ENCODE measurements at places on chromosomes 6 and 20.
A peak's percentile ranks its signal among the peaks of the same experiment; 100 is the strongest.

- no peak for DNase-seq
Observed at GRCh38 chr6:154070657-154071056, 31.6 kb downstream of the OPRM1 start.

DNA sequence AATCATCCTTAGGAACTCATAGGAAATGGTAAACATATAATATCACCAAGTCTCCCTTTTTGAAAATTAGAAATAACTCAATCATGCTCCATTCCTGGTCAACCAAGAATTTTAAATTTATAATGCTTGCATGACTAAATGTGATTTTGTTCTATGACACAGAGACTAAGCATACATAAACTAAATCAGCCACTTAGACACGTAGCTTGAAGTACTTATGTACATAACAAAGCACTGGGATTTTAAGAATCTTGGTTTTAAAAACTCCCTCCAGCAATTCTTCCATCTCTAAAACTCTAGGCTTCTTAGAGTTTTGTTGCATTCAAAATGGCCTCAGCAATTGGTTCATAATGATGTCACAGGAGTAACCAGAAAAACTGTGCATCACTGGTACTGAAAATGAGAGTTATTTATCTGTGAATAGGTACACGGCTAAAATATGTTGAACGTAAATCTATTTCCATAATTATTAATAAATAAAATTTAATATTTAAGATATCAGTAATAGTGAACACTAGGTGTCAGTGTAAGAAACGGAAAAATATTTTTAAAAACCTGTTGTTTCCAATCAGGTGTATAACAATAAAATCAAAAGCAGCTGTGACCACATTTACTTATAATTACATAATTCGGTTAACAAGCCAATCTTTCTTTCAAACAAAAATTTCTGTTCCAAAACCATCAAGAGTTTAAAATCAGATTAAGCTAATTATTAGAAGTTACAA, 241.6 kb upstream of the RUNX2 start:
- DNase-seq = no peak

GRCh38 chr6:29564875-29565274, 5.3 kb upstream of the UBD start:
- no peak for DNase-seq

DNA sequence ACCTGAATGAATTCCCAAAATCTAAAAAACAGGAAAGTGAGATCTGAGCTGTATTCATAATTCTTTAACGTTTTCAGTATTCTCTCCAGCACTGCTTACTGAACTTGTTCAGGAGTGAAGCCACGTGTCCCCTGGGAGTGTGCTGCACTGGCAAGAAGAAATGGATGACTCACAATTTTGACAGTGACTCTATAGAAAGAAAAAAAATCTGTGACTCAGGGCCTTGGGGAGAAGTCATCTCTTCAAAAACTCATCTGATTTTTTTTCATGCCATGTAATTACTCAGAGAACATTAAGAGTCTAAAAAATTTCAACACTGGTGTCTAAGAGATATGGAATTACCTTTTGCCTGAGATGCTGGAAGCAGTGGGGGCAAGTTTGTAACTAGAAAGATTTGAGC, 39.7 kb downstream of the ANKEF1 start:
- no peak for DNase-seq

- no peak for DNase-seq
Observed at GRCh38 chr20:54029643-54030042, 40.8 kb downstream of the BCAS1 start.

- DNase-seq = no peak
Observed at GRCh38 chr6:129992881-129993280, 25.5 kb upstream of the L3MBTL3 start.

DNA sequence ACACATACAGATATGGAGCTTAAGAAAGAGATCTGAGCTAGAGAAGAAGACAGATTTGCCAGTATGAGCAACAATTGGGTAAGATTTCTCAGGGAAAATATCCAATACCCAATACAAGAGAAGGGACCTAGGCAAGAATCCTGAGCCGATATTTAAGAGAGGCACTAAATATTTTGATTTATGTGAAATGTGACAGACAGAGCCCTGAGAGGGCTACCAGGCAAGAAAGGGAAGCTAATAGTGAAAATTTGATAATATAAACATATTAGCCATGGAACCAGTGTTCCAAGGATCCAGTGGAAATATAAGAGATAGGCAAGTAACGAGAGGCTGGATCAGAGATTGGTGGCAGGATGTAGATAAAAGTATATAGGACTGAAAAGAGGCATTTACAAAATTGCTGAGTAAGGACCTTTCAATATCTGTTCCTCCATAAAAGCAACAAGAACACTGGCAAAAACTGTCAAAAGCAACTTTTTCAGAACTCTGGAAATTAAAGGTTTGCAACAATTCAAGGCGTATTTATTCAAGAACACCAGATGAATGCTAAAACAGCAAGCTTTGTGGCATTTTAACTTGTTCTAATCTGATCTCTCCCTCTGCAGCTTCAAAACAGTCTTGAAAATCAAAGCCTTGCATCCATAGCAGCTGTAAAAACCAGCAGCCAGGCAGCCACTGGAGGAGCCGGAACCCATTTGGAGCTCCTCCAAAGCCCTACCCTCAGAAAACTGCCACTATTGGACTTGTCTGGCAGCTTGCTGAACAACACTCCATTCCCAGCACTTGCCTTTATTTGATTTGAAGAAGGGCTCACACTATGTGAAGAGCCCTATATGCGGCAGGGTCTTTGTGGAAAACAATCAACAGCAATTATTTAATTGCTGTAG, 58.8 kb downstream of the REV3L start:
- DNase-seq = no peak

DNA sequence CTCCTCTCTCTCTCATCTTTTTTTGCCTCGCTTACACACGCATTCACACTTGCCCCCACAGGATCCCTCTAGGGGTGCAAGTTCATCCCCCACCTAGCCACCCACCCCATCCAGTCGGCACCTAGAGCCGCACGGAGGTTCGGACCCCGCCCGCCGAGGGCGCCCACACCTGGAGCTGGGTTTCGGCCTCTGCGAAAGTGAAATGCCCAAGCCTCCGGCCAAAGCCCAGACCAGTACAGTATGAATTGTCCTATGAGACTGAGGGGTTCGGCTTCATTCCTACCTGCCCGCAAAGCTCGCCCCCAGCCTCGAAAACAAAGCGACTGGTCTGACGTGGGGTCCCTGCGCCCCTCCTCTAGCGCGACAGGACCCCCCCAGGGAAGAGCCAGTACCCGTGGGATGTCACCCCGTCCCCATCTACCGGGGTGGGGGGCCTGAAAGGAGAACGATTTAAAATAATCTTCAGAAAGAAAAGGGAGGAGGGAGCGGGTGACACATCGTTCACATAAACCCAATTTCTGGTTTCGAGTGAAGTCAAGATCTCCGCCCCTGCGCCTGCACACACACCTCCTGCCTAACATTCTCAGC, 1.5 kb downstream of the TFAP2A start:
- DNase-seq = no peak

DNA sequence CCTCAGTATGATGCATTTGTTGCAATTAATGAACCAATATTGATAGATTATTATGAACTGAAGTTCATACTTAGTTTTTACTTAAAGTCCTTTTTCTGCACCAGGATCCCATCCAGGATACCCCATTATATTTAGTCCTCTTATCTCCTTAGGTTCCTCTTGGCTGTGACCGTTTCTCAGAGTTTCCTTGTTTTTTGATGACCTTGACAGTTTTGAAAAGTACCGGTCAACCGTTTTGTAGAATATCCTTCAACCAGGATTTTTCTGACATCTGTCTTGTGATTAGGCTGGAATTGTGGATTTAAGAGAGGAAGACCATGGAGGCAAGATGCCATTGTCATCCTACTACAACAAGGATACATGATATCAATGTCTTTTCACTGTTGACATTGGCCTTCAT, 98.0 kb upstream of the F13A1 start:
- DNase-seq = no peak

GRCh38 chr6:106199998-106200397, 113.9 kb downstream of the PRDM1 start:
- DNase-seq = no peak

GRCh38 chr20:7712661-7713060, 227.6 kb downstream of the HAO1 start:
- DNase-seq = no peak

DNA sequence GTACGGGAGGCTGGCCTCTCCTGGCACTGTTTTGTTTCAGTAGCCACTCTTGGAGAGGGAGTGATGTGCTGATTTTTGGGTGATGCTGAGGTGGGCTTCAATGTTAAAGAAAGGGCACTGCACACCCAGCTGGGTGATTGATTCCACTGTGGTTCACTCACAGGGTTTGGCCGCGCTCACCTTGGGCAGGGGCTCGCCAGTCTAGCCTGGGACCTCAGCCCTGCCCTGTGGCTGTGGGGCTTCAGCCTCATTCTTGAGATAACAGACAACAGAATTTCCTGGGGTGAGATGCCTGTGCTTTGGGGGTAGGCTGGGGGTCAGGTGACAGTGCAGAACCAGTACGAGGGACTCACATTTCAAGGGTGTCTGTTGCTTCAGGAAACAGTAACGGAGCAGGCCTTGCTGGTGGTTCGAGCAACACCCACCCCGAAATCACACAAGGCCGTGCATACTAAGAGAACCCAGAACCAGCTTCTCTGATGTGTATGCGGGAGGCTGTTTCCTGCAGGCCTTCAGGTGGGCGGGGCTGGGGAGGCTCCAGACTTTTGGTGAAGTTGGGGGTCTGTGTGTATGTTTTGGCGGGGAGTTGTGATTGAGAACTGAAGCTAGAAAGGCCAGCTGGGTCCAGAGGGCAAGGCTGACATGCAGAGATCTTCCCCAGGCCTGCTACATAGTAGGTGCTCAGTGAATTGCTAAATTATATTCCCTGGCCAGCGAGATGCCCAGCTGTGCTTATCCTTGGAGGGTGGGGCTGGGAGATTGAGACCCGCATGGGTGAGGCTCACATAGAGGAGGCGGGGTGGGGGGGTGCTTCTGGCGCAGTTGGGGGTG, 154.2 kb upstream of the RNF24 start:
- no peak for DNase-seq

DNA sequence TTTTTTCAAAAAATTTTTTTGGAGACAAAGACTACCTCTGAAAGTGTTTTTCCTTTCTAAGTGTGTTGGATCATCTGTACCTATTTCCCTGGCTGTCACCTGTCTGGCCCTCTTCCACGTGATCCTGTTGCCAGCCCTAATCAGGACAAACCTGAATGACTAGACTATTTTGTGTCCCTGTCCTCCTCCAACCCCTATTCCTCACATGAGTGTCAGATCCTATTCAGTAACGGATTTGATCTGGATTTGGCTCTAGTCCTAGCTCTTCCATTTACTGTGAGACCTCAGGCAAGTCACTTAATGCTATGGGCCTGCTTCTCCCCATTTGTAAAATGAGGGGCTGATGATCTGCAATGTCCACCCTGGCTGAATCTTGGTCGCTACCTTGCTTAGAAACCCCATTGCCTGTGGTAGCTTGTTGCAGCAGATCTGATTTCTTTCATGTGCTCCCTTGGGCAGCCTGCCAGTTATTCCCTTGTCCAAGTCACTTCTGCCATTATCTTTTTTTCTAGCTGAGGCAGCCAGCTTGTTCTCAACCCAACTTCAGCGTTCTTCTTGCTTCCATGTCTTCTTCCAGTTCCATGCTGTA, 4.8 kb downstream of the PHF20 start:
- DNase-seq = no peak

- DNase-seq = no peak
Observed at GRCh38 chr6:148239801-148240460, 102.7 kb upstream of the SASH1 start.

DNA sequence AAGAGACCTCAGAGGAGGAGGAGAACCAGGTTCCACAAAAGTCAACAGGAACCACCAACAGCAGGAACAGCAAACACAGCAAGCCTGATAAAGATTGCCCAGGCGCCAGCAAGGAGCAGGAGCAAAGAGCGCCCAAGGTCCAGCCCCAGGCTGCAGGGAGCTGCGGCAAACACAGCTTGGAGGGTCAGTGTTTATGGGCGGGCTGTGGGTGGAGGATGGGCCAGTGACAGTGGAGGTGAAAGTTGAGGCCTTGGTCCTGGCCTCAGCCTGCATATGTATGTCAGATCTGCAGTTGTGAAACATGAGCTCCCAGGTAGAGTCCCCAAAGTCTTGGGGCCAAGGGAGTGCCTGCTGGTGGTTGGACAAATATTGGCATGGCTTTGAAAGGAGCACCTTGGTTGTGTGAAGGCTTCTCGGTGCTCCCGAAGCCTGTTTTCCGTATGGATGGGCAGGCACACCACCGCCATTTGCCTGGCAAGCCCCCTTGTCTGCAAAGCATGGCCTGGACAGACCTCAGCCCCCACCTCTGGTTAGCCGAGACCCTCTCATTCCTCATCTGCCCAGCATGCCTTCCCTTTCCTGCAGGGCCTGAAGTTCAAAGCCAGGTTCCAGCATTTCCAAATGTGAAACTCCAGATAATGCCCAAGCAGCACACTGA, 2.0 kb upstream of the CAPN11 start:
- no peak for DNase-seq

DNA sequence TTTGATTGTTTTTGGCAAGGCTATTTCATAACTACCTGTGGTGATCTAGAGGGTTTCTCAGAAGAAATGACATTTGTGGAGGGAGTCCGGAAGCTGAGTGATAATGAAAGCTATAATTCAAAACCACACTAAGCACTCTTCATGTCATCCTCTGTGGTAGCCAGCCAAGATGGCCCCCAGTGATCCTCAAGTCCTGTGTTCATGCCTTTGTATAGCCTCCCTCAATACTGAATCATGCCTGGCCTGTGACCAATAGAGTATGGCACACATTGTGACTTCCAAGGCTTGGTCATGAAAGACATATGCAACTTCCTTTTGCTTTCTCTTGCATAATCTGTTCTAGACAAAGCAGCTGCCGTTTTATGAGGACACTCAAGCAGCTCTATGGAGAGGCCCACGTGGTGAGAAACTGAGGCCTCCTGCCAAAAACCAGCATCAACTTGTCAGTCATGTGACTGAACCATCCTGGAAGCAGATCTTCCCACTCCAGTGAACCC, 12.8 kb upstream of the DNAAF9 start:
- peak; percentile 53 for DNase-seq

DNA sequence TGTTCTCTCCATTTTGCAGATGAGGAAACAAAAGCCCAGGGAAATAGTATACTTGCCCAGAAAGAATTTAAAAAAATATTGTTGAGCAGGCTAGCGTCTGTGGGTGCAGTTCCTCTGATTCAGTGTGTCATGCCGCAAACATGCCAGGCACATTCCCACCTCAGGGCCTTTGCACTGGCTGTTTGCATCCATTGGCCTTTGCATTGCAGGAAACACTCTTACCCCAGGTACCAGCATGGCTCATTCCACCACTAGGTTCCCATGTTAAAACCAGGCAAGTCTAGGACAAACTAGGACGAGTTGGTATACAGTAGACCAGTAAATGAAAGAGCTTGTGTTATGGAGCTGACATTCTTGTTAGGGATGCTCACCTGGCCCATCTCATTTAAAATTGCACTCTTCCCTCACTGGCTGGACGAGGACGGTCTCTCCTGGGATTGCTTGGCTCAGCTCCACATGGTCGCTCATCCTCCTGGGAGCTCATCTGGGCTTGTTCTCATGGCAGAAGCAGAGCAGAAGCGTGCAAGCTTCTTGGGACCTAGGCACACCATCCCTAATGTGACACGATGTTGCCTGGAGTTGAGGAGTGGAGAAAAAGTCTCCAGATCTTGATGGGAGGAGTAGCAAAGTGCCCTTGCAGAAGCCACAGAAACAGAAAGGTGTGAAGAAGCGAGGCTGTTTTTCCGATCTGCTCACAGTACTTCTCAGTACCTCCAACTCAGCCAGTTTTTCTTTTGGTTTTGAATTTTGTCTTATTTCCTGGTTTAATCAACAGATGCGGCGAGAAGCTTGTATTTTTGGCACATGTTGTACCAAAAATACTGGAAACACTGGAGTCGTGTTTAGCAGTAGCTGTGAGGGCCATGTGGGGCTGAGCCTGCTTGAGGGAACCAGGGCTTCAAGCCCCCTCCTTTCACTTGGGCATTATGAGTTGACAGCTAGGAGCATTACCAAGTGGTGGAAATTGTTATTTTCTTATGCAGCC, 13.9 kb downstream of the ZNF831 start:
- DNase-seq = peak; percentile 42

Measured in activated naive CD4-positive, alpha-beta T cell treated with Interleukin-2 at 50 U/mL for 16 hours (primary cell).